ENCODE measurements at places on chromosomes 1 and 21.

DNA sequence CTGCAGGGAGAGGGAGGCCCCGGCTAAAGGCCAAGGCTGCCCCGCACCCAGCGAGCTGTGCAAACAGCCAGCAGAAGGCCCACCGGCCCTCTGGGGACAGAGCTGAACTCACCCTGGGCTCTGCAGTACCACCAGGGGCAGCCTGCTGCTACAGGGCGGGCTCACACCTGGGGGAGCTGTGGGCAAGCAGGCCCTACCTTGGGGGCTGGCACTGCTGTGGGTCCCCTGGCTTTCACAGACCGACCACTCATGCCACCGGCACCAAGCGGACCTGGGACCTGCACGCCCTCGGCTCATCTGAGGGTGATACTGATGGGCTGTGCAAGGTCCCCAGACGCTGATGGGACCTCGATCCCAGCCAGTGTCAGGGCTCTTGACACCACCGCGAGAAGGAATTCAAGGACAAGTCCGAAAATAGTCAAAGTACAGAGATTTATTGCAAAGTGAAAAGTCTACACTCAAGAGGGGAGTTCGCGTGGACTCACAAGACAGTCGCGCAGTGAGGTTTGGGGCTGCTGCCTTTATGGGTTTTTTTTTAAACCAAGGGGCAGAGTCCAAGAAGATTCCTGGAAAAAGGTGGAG, 61.0 kb upstream of the ADARB1 start:
- no peak for DNase-seq

GRCh38 chr1:207698822-207699483, 52.9 kb upstream of the CD46 start:
- no peak for DNase-seq

DNA sequence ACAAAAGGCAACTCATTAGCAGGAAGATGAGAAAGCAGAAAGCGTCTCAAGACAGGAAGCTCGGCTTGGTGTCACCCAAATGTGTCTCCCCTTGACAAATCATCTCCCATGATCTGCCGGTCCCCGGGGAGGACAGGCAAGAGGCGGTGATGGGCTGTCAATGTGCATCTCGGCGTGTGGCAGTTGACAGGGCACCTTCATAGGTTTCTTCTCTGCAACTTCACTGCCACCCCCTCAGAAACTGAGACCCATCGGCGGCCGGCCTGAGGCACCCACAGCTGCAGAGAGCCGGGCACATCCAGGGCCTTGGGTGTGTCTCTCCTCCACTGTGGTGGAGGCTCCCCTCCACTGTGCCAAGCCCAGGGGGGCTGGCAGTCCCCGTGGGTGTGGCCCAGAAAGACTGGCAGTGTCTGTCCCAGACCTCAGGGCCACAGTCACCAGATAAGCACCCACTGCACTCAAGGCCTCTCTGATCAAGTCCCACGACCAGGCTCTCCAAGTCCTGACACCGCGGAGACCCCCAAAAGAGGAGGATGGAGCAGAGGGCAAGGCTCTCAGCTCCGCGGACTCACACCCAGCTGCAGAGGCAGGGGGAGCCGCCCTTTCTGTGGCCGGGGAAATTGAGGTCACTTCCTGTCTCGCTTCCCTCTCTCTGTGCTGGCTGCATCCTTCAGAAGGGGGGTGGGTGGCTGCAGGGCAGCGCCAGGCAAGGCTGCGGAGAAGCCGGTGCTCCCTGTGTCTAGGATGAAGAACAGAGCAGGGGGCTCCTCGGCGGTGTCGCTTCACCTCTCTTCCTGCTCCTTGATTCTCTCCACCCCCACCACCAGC, 39.6 kb upstream of the LBR start:
- DNase-seq = peak; percentile 75

GRCh38 chr1:161359291-161359690, 8.4 kb downstream of the CFAP126 start:
- DNase-seq = no peak

GRCh38 chr1:75234562-75234961, 100.4 kb downstream of the LHX8 start:
- DNase-seq = no peak

GRCh38 chr21:34221331-34222030, 142.3 kb upstream of the KCNE2 start:
- no peak for DNase-seq

DNA sequence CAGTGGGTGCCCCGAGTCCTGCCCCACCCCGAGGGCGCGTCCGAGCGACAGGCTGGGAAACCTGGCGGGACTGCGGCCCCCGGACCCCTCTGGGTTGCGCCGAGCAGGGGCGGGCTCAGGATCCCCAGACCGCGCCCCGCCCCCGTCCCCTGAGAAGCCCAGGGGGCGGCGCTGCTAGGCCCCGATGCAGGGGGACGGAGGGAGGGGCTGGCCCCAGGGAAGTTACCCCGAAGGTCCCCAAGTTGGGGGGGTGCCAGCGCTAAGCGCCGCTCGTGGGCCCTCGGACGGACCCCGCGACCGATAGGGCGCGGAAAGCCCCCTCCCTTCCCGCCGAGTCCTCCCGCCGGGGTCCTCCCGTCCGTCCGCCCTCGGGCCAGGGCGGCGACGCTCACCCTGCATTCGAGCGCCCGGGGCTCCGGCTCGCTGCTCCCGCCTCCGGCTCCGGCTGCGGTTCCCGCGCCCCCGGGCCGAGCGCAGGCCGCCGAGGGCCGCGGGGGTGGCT, 414 bp downstream of the GPR153 start:
- DNase-seq = no peak

DNA sequence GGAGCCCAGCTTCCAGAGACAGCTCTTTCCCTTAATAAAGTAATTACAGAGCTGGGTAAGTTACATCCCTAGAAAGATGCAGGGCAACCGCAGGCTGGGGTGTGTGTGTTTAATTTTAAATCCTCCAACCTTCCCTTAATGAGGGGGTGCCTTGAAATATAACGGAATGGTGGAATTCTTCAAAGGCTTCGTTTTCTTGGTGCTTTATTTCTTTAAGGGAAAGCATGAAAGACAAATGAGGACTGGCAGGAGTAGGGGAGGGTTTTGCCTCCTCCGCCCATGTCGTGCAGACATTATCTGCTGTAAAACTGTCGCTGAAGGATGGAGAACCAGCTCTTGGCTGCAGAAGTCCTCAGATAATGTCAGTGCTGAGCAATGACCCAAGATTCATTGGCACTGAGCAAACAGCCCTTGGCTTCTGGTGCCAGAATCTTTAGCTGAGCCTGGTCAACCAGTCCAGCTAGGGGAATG, 15.5 kb downstream of the SLC6A17 start:
- DNase-seq = no peak

DNA sequence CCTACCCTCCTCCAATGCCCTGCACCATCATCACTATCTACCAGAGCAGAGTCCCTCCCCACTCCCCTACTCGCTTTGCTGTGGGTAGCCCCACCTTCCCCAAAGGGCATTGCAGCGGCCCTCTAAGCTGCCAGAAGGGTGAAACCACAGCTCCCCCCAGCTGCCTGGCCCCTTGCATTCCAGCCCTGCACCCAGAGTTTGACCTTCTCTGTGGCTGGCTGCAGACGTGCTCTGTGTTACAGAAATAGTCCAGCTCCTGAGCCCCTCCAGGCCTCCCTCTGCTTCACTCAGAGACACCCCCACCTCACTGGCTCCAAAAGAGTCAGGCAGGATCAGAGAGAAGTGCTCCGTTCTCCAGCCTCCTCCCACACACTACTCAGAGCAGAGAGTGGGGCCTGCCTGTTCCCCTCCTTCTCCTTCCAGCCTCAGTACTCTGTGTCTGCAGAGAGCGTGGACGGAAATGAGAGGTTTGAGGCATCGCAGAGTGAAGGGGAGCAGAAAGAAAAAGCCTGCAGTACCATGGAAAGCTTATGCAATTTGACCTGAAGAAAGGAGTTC, 63.2 kb downstream of the PLEKHA6 start:
- no peak for DNase-seq

- no peak for DNase-seq
Measured at GRCh38 chr1:112805155-112805853, 90.2 kb upstream of the PPM1J start.

DNA sequence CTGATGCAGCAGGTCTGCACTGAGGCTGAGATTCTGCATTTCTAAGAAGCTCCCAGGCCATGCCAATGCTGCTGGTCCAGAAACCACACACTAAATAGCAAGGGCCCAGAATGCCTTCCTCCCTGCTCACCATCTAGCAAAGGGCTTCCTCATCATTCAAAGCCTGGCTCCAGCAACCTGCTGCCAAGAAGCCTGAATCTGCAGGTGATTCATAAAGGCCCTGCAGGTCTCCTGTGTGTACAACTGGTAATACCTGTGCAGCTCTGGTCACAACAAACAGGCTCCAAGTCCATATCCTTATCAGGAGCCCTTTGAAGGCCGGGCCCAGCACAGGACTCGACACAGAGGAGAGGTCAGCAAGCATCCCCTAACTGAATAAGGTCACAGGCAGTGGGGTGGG, 26.7 kb downstream of the GLIS1 start:
- no peak for DNase-seq

GRCh38 chr1:21931171-21932093, 5.7 kb downstream of the HSPG2 start:
- DNase-seq = no peak
